RCC 7860 (cell line): ENCODE measurements at places on chromosomes 12 and 14.

GRCh38 chr12:34303091-34303870 lies 281.0 kb downstream of the ALG10 start:
- DNase-seq: no peak

GRCh38 chr12:62631471-62632410 lies 165.1 kb downstream of the MON2 start:
- no peak for DNase-seq

GRCh38 chr12:47188576-47189441 lies 109.0 kb upstream of the AMIGO2 start:
- no peak for DNase-seq

DNA sequence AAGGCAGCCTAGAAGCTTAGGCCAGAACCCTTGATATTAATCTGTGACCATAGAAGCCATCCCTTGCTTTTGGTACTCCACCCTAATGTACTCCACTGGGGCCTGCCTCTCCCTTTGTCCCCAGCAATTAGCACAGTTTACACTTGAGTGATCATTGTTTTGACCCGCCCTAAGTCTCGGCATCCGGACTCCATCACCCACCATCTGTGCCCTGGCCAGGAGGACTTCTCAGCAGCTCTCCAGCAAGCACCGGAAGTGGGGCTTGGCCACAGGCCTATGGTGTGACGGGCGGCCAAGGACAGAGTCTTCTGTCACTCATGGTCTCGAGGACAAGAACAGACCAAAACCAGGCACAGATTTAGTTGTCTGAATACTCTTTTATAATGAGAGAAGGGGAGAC lies 126.5 kb upstream of the NTF3 start:
- no peak for DNase-seq

DNA sequence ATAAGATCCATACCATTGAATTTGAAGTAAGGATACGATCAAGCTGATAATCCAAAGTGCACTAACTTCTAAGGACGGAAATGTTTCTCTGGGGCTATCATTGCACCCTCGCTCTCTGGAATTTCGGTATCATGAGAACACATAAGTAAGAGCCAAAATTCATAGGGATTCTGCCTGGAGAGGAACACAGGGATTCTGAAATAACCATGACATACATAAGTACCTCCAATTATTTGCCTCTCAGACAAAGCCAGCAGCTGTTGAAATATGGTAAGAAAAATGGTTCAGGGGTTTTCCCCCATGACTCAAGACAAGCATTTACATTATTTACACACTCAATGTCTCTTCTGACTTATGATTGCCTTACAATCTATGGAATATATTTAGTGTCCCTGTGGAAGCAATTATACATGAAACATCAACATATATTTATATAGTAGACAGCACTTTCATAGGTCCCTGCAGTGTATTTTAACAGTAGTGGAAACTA lies 1123.6 kb upstream of the SEL1L start:
- DNase-seq: no peak

GRCh38 chr12:49942921-49943624 lies 7.5 kb upstream of the AQP2 start:
- no peak for DNase-seq

DNA sequence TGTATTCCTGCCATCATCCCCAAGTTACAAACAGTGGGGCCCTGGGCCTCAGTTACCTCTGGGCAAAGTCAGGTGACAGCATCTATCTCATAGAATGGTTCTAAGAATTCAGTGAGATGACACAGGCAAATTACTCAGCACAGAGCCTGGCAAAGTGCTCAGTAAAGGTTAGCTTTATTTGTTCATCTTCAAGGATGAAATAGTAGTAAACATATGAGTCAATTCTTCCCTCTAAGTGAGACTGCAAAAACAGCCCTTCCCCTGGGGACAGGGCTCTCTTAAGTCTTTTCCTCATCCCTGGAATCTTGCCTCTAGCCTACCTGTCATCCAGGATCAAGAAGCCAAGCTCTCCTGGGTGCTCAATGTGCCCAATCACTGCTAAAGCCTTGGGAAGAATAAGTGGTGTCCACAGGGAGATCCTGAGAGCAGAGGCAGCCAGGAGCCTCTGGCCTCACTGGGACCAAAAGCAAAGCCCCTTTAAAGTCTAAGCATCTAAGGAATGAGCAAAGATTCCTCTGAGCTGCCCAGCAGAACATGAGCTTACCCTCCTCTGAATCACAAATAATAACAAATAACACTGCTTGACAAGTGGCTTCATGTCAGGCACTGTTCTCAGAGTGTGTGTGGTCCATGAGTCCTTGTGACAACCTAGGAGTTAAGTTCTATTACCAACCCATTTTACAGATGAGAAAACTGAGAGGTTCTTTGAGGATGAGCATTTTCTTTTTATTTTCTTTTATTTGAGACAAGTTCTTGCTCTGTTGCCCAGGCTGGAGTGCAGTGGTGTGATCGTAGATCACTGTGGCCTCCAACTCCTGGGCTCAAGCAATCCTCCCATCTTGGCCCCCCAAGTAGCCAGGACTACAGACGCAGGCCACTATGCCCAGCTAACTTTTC lies 12.1 kb downstream of the NUAK1 start:
- no peak for DNase-seq

DNA sequence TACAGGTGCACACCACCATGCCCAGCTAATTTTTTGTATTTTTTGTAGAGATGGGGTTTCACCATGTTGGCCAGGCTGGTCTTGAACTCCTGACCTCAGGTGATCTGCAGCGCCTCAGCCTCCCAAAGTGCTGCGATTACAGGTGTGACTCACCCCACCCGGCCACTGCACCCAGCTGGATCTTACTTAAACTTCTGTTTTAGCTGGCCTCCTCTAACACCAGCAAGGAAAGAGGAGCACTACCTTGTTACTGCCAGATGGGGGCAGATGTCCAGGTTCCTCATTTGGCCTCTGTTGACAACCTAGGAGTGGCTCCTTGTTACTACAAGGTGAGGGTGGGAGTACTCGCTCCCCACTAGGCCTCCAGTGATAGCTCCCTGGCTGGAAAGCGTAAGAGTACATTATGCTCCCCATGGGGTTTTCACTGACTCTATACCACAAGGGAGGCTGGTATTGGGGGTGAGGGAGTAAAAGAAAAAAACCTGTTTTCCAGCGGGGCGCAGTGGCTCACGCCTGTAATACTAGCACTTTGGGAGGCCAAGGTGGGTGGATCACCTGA lies 13.2 kb upstream of the ARF6 start:
- DNase-seq: peak; percentile 58

DNA sequence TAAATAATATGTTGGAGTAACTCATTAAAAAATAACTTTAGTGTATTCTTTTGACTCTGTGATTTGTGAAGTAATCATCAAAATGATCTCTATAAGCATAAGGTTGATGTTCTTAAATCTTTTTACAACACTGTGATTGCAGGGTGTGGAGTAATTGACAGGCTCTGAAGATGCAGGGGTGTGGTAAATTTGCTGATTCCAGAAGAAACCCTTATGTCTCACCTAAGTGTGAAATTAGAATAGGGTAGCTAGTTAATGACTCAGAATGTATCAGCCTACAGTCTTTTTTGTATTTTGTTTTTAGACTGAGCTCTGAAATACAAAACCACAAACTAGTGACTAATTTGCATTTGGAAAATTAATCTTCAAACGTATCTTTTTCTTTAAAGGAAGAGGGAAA lies 5.9 kb downstream of the PRPF39 start:
- DNase-seq: no peak

DNA sequence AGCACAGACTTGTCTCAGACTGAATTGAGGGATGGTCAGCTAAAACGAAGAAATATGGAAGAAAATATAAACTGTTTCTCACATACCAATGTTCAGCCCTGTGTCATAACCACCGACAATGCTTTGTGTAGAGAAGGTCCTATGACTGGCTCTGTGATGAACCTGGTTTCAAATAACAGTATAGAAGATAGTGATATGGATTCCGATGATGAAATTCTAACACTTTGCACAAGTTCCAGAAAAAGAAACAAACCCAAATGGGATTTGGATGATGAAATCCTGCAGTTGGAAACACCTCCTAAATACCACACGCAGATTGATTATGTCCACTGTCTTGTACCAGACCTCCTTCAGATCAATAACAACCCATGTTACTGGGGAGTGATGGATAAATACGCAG lies 7.9 kb upstream of the MAPK1IP1L start:
- DNase-seq: no peak

DNA sequence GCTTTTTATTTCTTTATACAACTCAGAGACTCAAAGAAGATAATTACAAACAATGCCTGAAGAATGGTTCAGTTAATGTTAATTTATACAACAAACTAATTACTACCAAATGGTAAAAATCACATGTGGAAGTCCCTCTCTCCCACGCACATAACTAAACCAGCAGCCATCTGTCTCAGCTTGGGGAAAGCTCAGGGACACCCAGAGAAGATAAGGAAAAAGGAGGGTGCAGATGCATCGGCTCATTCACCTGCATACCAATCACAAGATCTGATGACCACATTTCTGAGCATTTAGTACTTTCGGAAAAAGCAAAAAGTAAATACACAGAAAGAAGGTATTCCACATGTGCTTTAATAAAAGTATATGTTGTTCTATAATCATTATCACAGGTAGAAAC lies 136.3 kb downstream of the SOX5 start:
- no peak for DNase-seq

GRCh38 chr12:5348491-5348890 lies 83.4 kb upstream of the NTF3 start:
- DNase-seq: no peak

GRCh38 chr12:19963972-19964371 lies 404.4 kb upstream of the PDE3A start:
- DNase-seq: no peak

- DNase-seq: no peak
These were observed 44.8 kb downstream of the PZP start for GRCh38 chr12:9163392-9163791.

- DNase-seq: no peak
These were observed 725.5 kb upstream of the FLRT2 start for GRCh38 chr14:84804468-84804867.

DNA sequence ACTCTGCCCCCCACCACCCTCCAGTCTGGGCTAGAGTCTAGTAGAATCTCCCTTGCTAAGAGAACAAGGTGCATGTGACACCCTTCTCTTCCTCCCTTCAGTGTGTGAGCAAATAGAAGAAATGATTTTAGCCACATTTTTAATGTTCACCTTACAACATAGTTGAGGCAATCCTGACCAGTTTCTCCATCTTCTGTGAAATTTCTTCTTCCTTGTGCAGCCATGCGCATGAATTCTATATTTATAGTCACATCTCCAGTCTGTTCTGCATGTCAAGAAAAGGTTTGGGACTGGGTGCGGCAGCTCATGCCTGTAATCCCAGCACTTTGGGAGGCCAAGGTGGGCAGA lies 9.5 kb upstream of the LTA4H start:
- DNase-seq: no peak

- DNase-seq: no peak
These were observed 314.9 kb downstream of the TMEM121 start for GRCh38 chr14:105841022-105842009.

DNA sequence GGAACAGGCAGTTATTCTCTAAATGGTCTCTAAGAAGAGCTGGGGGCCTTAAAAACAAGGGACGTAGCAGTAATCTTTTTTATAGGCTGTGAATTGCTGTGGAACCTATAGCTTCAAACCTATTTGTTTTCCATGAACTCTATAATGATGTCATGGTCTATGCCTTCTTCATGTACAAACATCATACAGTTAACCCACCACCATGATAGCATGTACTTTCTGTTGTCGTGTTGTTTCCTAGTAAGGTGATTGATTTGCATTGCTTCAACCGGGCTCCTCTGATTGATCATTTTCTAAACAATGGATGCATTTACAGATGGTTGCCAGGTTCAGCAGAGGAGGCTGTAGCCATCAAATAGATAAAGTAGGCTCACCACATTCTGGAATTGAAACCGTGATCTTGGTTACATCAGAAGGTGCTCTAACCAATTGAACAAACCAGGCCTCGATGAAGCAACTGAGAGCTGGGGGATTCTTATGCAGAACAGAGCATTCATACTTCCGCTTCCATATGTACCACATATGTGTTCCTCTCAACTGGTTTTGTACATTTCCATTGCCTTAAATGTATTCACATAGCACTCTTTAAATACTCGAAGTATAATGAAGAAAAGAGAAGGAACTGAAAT lies 25.6 kb upstream of the PCNX1 start:
- no peak for DNase-seq

- DNase-seq: peak; percentile 78
These were observed 982.0 kb upstream of the TMEM132C start for GRCh38 chr12:127284870-127285431.

GRCh38 chr14:98345161-98345560 lies 926.8 kb downstream of the BCL11B start:
- DNase-seq: peak; percentile 81

- DNase-seq: no peak
These were observed 18.6 kb downstream of the PPTC7 start for GRCh38 chr12:110564471-110564991.

DNA sequence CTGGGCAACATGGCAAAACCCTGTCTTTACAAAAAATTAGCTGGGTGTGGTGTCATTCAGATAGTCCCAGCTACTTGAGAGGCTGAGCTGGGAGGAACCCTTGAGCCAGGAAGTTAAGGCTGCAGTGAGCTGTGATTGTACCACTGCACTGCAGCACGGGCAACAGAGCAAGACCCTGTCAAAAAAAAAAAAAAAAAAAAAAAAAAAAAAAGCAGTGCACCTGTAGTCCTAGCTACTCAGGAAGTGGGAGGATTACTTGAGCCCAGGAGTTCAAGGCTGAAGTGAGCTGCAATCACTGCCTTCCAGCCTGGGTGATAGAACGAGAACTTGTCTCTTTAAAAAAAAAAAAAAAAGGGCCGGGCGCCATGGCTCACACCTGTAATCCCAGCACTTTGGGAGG lies 5.6 kb downstream of the REM2 start:
- no peak for DNase-seq

DNA sequence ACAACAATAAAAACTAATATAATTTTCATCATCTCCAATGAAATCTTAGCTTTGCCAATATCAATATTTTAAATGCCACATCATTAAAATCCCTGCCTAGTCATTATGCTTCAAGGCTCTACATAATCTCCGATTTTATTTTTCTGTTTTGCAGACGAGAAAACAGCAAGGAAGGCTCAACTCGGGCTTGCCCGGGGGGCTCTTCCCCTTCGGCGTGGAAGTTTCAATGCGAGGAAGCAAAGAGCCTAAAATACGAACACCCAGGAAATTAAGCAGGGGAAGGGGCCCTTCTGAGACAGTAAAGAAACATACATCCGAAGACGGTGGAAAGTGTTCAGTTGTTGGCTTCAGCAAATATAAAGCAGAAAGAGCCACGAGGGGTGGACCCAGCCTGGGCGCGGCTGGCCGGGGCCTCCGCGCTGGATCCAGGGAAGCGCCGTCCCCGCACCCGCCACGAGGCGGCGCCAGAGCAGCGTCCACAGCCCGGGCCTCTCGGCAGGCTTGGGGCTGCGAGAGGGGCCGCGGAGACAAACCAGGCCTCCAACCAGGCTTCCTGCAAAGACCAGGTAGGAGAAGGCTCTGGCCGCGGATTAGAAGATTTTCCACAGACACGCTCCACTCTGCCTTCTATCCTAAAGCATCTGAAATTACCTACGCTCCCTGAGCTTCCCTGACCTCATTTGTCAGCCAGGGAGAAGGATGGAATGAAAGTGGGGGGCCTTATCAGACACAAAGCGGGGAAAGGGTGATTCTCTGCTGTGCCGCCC lies 77.2 kb downstream of the SERPINA3 start:
- no peak for DNase-seq
